ENCODE measurements at places on chromosomes 3 and 15.

- DNase-seq, result no peak
Measured at GRCh38 chr15:80878867-80879250, 99.7 kb downstream of the CEMIP start.

DNA sequence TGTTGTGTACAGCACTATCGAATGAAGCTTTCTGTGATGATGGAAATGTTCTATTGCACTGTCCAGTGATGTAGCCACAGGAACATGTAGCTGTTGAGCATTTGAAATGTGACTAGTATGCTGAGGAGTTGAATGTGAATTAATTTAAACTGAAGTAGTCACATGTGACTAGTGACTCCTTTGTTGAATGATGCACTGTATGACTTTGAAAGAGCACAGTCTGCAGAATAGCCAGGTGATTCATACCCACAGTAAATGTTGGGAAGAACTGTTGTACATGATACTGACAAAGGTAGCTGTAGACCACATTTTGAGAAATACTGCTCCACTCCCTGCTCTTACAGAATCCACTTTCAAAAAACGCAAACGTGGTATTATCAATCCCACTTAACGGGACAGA is 34.0 kb upstream of the ACTL6A start:
- DNase-seq, result no peak

GRCh38 chr15:92159481-92159880 is 234.2 kb upstream of the ST8SIA2 start:
- no peak for DNase-seq

- no peak for DNase-seq
Measured at GRCh38 chr3:179168918-179169317, 20.8 kb downstream of the PIK3CA start.

DNA sequence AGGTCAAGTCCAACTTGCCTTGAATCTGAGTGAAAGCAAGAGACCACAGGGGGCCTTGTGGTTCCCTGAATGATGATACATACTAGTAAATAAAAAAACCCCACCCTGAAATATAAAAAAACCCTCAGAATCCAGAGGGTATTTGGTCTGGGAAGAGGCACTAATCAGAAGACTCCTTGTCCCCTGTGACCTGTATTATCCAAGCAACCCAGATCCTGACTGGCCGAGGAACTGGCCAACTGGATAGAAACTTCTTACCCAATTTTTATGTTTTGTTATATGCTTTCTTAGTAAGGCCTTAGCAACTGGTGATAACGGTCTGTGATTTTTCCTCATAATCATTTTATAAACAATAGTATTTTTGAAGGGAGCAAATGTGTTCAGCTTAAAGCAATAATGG is 17.5 kb downstream of the ABI3BP start:
- no peak for DNase-seq

Measured in right forelimb (tissue), 1 donor.